ENCODE measurements at places on chromosomes 3 and 15.
A peak's percentile ranks its signal among the peaks of the same experiment; 100 is the strongest.

- peaks cover 28% of the 10 kb centered on the region for H3K36me3 ChIP-seq
- peak overlapping the region; percentile 63 for H3K4me3 ChIP-seq
- H3K27ac ChIP-seq, result peak overlapping the region; percentile 90
- H3K27me3 ChIP-seq, result no peaks in the 10 kb centered on the region
Observed at GRCh38 chr3:40524222-40524567, 565 bp upstream of the ZNF621 start.

DNA sequence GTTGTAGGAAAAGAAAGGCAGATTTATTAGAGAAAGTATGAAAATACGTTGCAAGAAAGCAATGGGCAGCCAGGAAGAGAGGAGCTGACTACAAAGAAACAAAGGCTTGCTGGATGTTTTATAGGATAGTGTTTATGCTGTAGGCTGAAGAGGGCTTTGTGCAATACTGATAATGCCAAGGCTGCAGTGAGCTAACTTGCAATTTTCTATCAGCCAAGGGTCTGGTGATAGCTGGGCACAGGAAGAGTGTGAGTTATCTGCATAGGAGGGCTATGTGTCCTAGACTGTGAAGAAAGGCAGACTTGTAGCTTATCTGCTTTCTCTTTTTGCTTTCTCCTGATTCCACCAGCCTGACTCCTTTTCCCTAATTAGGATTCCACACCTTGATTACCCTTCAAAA lies 51.3 kb upstream of the OSBPL11 start:
- H3K36me3 ChIP-seq, result no peaks in the 10 kb centered on the region
- H3K27me3 ChIP-seq, result no peaks in the 10 kb centered on the region
- H3K27ac ChIP-seq, result no peak overlapping the region
- DNase-seq, result no peak

- no peak overlapping the region for H3K27ac ChIP-seq
- H3K36me3 ChIP-seq, result peaks cover 65% of the 10 kb centered on the region
- no peaks in the 10 kb centered on the region for H3K27me3 ChIP-seq
Observed at GRCh38 chr15:101672298-101672697, 20.1 kb upstream of the TM2D3 start.

DNA sequence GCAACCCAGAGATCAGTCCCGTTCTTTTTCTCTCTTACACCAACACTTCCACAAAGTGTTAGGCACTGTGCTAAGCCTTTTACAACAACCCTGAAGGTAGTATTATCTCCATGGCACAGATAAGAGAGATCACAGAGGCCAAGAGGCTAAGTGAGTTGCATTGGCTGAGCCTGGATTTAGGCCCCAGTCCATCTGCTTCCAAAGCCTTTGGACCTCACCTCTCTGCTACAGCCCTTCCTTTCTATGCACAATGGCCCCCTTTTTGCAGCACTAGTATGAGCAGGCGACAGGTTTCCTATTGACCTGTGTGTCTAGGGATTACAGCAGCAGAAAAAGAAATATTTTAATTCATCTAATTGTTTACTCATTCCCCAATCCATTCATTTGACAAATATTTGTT lies 76.2 kb downstream of the CRYGS start:
- H3K27ac ChIP-seq, result no peak overlapping the region
- H3K27me3 ChIP-seq, result no peaks in the 10 kb centered on the region
- DNase-seq, result no peak
- H3K4me1 ChIP-seq, result no peaks in the 10 kb centered on the region

DNA sequence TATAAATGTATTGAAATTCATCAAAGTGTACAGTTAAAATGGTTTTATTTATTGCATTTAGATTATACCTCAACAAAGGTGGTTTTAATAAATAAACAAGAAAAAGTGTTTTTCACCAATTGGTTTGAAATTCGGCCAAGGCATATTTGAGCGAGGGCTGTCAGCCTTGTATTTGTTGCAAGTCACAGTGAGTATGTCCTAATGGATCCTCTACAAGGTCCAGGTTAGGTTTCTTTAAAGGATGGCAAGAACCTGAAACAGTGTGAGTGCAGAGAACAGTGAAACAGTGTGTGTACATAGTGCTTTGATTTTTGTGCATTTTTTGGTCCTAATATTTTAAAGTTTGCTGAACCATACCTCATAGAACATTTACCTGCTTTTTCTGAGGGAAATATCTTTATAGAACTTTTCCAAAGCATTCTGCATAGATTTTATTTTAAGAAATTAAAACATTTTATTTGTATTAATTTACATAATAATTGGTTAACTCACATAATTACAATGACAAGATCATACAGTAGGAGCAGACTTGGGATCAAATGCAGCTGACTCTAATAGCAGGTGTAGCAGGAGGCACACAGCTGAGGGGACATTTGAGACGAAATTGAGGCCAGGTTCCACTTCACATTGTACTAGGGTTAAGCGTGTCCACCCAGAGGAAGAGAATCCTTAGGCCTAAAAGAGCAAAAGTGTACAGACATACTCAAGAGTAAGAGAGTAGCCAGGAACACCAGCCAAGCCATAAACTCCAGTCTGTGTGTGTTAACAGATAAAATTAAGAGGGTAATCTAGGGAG lies 428.8 kb upstream of the TPRG1 start:
- no peaks in the 10 kb centered on the region for H3K4me1 ChIP-seq
- no peak for DNase-seq

DNA sequence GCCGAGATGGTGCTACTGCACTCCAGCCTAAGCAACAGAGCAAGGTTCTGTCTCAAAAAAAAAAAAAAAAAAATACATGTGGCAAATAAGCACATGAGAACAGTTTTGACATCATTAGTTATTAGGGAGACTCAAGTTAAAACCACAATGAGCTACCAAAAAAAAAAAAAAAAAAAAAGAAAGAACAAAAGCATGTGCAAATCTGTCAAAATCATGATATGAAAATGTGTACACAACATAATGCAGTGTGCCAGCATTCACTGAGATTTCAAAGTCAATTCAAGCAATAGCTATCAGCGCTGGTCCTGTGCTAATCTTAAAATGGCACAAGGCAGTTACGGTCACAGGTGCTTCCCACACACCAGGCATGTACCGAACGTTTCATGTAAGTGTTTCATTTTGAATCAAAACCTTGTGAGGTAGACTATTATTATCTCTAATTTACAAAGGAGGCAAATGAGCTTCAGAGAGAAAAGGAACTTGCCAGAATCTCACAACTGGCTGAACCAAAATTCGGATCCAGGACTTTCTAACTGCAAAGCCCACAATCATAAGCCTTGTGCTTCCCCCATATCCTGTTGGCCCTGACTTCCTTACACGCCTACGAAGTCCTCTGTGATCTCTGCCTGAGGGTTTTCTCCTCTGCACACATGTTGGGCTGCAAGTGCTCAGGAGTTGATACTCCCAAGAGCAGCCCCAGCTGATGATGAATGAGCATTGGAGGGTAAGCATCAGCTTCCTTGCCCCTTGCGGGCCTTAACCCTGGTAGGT lies 200.1 kb upstream of the PROK2 start:
- no peak overlapping the region for H3K4me3 ChIP-seq
- no peak for DNase-seq
- no peak overlapping the region for H3K27ac ChIP-seq

GRCh38 chr15:33215941-33216872 lies 21.7 kb upstream of the FMN1 start:
- H3K4me3 ChIP-seq, result no peak overlapping the region
- H3K27me3 ChIP-seq, result no peaks in the 10 kb centered on the region
- H3K27ac ChIP-seq, result no peak overlapping the region
- DNase-seq, result no peak
- H3K4me1 ChIP-seq, result no peaks in the 10 kb centered on the region

- no peaks in the 10 kb centered on the region for H3K27me3 ChIP-seq
- no peaks in the 10 kb centered on the region for H3K36me3 ChIP-seq
- no peak overlapping the region for H3K27ac ChIP-seq
- no peak for DNase-seq
Observed at GRCh38 chr3:32963871-32964270, 12.4 kb downstream of the CCR4 start.

DNA sequence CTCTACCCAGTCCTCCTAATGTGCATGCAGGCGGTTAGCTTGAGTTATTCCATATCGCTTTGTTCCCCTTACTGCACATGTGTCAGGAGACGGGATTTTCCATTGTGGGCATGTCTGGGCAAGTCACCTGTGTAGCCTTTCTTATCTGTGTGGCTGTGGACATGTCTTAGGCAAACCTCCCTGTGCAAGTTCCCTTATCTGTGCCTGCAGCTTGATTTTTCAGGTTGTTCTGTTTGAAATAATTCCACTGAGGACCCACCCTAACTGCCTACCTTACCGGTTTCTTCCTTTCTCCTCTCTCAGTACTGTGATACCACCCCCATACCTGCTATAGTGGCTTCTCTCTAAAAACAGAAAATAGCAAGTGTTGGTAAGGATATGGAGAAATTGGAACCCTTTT lies 113.6 kb downstream of the NEO1 start:
- H3K4me1 ChIP-seq, result no peaks in the 10 kb centered on the region
- no peaks in the 10 kb centered on the region for H3K27me3 ChIP-seq
- H3K4me3 ChIP-seq, result no peak overlapping the region
- H3K27ac ChIP-seq, result no peak overlapping the region
- H3K36me3 ChIP-seq, result no peaks in the 10 kb centered on the region

GRCh38 chr3:131031660-131032059 lies 5.0 kb downstream of the NEK11 start:
- H3K27me3 ChIP-seq, result no peaks in the 10 kb centered on the region
- H3K27ac ChIP-seq, result no peak overlapping the region
- H3K36me3 ChIP-seq, result no peaks in the 10 kb centered on the region
- DNase-seq, result no peak

DNA sequence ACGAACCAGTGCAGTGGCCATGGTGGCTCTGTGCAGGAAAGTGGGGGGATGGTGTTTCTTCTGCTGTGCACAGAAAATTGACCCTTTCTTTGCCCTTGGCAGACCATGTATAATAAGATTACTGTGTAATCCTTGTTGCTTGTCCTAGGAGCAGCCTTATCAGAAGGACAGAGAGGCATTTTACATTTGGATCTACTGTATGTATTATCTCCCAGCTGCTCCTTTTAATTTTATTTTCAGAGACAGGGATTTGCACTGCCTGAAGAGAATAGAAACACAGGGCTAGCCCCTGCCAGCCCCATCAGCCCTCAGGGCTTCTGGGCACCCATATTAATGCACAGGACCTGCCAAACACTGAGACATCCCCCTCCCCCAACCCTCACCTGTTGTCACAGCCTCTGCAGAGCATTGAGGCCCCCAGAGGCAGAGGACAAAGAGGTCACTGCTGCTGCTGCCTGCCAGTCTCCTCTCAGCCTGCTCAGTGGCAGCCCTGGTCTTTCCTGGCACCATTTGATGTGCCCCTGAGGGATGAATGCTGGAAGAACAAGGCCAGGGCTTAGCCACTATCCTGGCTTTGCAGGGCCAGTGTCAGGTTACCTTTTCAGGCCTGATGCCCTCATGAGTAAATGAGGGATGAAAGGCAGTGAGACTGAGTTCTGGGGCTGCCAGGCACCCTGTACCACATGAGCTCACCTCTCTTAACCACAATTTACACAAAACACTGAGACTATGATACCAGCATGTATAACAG lies 533.4 kb downstream of the NTRK3 start:
- no peaks in the 10 kb centered on the region for H3K36me3 ChIP-seq
- no peak for DNase-seq
- no peak overlapping the region for H3K4me3 ChIP-seq
- H3K27ac ChIP-seq, result no peak overlapping the region
- H3K27me3 ChIP-seq, result no peaks in the 10 kb centered on the region

DNA sequence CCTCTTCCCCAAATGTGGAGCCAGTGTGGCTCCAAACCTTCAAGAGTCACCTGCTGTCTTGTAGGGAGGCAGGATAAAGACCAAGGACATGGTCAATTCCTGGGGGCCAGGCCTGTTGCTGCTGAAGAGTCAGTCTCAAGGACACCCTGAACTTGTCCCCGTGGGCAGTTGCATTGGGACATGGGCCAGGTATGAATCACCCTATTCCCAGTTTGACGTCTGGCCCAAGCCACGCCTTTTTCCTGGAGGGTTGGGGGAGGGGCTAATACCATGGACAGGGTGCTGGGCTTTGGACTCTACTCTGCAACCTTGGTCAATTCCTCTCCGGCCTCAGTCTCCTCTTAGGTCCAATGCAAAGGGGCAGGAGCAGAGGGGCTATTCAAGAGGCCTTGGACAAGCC lies 10.4 kb downstream of the ATP2B2 start:
- no peak overlapping the region for H3K4me3 ChIP-seq
- H3K27me3 ChIP-seq, result no peaks in the 10 kb centered on the region
- H3K36me3 ChIP-seq, result no peaks in the 10 kb centered on the region
- no peaks in the 10 kb centered on the region for H3K4me1 ChIP-seq
- no peak for DNase-seq
- H3K27ac ChIP-seq, result no peak overlapping the region

- H3K36me3 ChIP-seq, result no peaks in the 10 kb centered on the region
- no peak overlapping the region for H3K4me3 ChIP-seq
- H3K4me1 ChIP-seq, result no peaks in the 10 kb centered on the region
- DNase-seq, result no peak
- H3K27ac ChIP-seq, result no peak overlapping the region
Observed at GRCh38 chr3:146468234-146468633, 1.1 kb downstream of the PLSCR2 start.

- no peak overlapping the region for H3K4me3 ChIP-seq
- H3K36me3 ChIP-seq, result no peaks in the 10 kb centered on the region
- no peak for DNase-seq
- H3K27me3 ChIP-seq, result no peaks in the 10 kb centered on the region
Observed at GRCh38 chr3:147989344-147989743, 580.2 kb downstream of the ZIC1 start.

DNA sequence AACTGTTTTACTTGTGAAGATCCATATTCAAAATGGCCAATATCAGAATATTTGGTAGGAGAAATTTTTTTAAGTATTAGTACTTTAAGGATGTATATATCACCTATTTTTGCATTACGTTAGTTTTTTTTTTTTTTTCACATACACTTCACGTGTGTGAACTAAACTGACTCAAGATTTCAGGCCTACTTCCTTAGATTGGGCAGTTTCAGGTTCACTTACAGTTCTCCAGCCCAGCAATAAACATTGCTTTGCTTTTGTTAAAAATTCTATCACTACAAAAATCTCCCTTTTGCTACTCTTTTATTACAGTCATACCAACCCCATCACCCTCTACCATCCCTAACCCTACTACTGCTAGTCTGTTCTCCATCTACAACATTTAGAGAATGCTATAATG lies 183.6 kb downstream of the KCNH8 start:
- H3K27ac ChIP-seq, result no peak overlapping the region
- H3K4me1 ChIP-seq, result no peaks in the 10 kb centered on the region
- no peaks in the 10 kb centered on the region for H3K36me3 ChIP-seq
- no peak overlapping the region for H3K4me3 ChIP-seq

- no peak overlapping the region for H3K4me3 ChIP-seq
- DNase-seq, result no peak
- H3K4me1 ChIP-seq, result no peaks in the 10 kb centered on the region
- no peaks in the 10 kb centered on the region for H3K36me3 ChIP-seq
Observed at GRCh38 chr15:71109130-71109529, 6.1 kb upstream of the THSD4 start.

DNA sequence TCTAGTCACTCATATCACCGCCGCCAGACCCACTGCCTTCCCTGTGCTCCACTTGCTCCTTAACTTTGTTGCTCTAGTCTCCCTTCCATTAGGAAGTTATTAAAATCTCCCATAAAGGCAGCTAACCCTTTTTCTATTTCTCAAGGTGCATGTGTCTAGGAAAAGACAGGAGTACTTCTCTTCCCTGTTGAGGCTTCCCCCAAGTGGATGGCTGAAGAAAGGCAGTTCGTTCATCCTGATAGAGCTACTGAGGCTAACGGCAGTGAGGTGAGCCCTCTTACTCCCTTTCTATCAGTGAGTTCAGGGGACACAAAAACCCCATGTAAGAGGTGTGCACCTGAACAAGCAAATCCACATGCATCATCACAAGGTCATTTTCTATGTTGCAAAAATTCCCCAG lies 397.8 kb downstream of the IGSF11 start:
- H3K4me1 ChIP-seq, result no peaks in the 10 kb centered on the region
- no peak overlapping the region for H3K27ac ChIP-seq
- H3K27me3 ChIP-seq, result no peaks in the 10 kb centered on the region
- no peak for DNase-seq
- H3K36me3 ChIP-seq, result no peaks in the 10 kb centered on the region

All from Peyer's patch (tissue), 4 donors.